ENCODE measurements at places on chromosomes 4 and X. TPM values are rescaled to one million over a fixed set of nuclear protein-coding genes. Genes with fewer than 3 reads are reported as not detected.

DNA sequence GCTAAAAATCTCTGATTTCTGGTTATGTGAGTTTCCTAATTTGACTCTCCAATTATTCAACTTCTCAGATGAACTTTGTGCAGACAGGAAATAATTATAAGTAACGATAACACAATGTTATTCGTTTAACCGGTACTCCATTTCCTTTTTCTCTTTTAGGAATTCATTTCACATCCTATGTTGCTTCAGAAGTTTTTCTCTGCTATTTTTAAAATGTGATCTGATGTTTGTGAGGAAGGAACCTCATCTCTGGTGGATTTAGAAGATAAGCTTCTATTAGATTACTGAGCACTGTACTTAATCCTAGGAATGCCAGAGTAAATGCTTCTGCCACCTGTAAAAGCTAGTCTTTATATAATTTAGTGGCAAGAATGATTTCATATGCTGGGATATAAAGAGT is 116.0 kb upstream of the ETNPPL start:
- H3K27ac ChIP-seq, result no peak overlapping the region
- no peaks in the 10 kb centered on the region for H3K36me3 ChIP-seq
- H3K4me1 ChIP-seq, result no peaks in the 10 kb centered on the region
- no peak overlapping the region for H3K4me3 ChIP-seq
- DNase-seq, result no peak
- H3K27me3 ChIP-seq, result no peaks in the 10 kb centered on the region

- no peaks in the 10 kb centered on the region for H3K36me3 ChIP-seq
- H3K27me3 ChIP-seq, result no peaks in the 10 kb centered on the region
- H3K4me3 ChIP-seq, result no peak overlapping the region
- DNase-seq, result no peak
- no peaks in the 10 kb centered on the region for H3K4me1 ChIP-seq
These were observed 27.3 kb downstream of the DDX60 start for GRCh38 chr4:168291242-168291641.

DNA sequence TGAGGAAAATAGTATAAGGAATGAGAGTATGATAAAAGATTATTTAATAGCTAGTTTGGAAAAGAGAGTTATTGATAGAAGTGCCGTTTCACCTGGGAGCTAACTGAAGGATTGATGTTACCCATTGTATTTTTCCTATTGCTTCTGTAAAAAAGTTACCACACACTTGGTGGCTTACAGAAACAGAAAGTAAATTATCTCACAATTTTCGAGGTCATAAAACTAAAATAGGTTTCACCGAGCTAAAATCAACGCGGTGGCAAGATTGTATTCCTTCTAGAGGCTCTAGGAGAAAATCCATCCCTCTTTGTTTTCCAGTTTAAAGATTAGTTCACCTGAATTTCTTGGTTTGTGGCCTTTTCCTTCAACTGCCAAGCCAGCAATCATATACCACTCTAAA is 11.1 kb upstream of the TRAM1L1 start:
- no peak for DNase-seq
- H3K4me3 ChIP-seq, result no peak overlapping the region
- no peaks in the 10 kb centered on the region for H3K27me3 ChIP-seq

- no peaks in the 10 kb centered on the region for H3K4me1 ChIP-seq
- no peak overlapping the region for H3K27ac ChIP-seq
- DNase-seq, result no peak
These were observed 192.0 kb downstream of the CXXC4 start for GRCh38 chr4:104302731-104303130.

Gene SULT1E1
- total RNA-seq, result 2.4 TPM

DNA sequence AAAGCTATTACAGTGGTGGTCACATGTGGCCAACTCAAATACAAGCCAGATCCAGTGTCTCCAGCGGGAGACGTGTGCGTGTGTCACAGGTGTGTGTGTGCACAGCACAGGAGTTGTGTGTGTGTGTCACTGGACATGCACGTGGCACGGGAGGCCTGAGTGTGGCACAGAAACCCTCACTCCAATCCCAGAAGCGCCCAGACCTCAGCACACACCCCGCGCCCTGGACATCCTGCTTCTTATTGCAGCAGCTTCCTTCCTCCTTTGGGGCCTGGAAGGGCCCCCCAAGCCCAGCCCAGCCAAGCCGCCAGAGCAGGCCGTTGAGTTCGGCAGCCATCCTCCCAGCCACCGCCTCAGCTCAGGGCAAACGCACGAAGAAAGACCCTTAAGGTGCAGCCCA is 37.9 kb downstream of the ACOX3 start:
- no peak for DNase-seq
- H3K27ac ChIP-seq, result no peak overlapping the region
- no peak overlapping the region for H3K4me3 ChIP-seq
- no peaks in the 10 kb centered on the region for H3K27me3 ChIP-seq
- H3K4me1 ChIP-seq, result no peaks in the 10 kb centered on the region

- no peak overlapping the region for H3K4me3 ChIP-seq
- no peaks in the 10 kb centered on the region for H3K36me3 ChIP-seq
- H3K4me1 ChIP-seq, result no peaks in the 10 kb centered on the region
- H3K27ac ChIP-seq, result no peak overlapping the region
These were observed 38.0 kb upstream of the PDK3 start for GRCh38 chrX:24426921-24427746.

DNA sequence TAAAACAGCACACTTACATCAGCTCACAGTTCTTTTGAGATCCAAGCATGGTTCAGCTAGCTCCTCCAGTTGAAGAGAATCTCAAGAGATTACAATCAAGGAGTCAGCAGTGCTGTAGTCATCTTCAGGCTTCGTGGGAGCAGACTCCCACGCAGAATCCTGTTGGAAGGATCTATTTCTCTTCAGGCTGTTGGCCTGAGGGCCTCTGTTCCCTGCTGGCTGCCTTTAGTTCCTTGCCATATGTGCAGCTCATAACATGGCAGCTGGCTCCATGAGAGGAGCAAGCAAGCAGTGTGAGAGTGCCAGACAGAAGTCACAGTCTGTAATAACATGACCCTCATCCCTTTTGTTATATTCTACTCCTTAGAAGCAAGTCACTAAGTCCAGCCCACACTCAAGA is 168.6 kb downstream of the COX18 start:
- no peaks in the 10 kb centered on the region for H3K4me1 ChIP-seq
- H3K27ac ChIP-seq, result no peak overlapping the region
- no peak overlapping the region for H3K4me3 ChIP-seq
- no peak for DNase-seq

Gene TGIF2LX
- total RNA-seq, result not detected

DNA sequence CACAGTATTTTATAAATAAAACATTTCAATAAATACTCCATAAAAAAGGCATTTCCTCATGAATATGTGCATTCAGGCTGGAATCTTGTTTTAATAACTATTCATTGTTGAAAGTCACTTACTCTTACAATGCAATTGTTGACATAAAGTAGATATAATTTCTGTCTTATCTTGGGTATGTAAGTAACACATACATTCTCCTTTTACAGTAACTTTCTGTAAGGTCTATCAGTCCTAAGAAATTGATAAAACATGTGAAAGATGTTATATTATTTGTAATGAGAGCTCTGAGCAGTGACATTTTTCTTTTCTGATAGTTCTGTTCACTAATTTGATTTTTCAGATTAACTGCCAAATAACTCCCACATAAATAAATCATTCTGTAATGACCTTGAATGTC is 1249.2 kb downstream of the STIM2 start:
- no peaks in the 10 kb centered on the region for H3K27me3 ChIP-seq
- no peak overlapping the region for H3K27ac ChIP-seq
- DNase-seq, result no peak
- H3K4me3 ChIP-seq, result no peak overlapping the region

- H3K27ac ChIP-seq, result peak overlapping the region; percentile 46
- no peak for DNase-seq
- H3K4me3 ChIP-seq, result no peak overlapping the region
- no peaks in the 10 kb centered on the region for H3K27me3 ChIP-seq
- H3K4me1 ChIP-seq, result no peaks in the 10 kb centered on the region
These were observed 104.4 kb upstream of the RAB40AL start for GRCh38 chrX:102832661-102833060.

GRCh38 chr4:8235686-8236085 is 33.9 kb upstream of the HTRA3 start:
- no peaks in the 10 kb centered on the region for H3K36me3 ChIP-seq
- no peak overlapping the region for H3K4me3 ChIP-seq
- no peak for DNase-seq
- H3K4me1 ChIP-seq, result no peaks in the 10 kb centered on the region

GRCh38 chr4:10066206-10066605 is 44.9 kb upstream of the SLC2A9 start:
- H3K27me3 ChIP-seq, result no peaks in the 10 kb centered on the region
- H3K4me3 ChIP-seq, result no peak overlapping the region
- no peaks in the 10 kb centered on the region for H3K4me1 ChIP-seq
- DNase-seq, result no peak
- H3K27ac ChIP-seq, result no peak overlapping the region

DNA sequence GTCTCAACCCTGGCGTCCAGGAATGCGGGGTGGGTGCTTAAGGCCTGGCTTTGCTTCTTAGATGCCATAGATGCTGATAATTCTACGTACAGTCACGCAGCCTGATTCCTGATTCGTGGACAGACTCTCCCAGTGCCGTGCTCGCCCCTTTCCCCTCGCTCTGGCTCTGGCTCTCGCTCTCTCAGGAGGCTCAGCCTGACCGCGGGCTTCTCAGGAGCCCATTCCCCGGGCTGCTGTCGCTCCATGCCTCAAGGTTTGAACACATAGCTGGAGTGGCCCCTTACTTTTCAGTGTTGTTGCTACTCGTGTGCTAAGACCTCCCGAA is 59.2 kb upstream of the ZC4H2 start:
- H3K36me3 ChIP-seq, result peaks cover 8% of the 10 kb centered on the region
- no peak overlapping the region for H3K27ac ChIP-seq
- peak overlapping the region; percentile 48 for H3K4me3 ChIP-seq
- no peaks in the 10 kb centered on the region for H3K4me1 ChIP-seq

Gene F8A3
- total RNA-seq, result 15.7 TPM

Gene TAF7L
- total RNA-seq, result not detected

DNA sequence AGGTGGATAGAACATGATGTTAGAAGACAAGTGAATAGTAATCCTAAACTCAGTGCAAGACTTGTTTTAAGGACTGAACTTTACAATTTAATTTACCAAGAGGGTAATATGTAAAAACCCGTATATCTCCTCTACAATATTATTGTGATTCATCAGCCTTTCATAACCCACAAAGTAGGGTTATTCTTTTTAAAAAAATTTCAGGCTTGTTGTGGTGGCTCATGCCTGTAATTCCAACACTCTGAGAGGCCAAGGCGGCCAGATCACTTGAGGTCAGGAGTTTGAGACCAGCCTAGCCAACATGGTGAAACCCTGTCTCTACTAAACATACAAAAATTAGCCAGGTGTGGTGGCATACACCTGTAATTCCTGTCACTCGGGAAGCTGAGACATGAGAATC is 7.2 kb downstream of the IBSP start:
- no peaks in the 10 kb centered on the region for H3K36me3 ChIP-seq
- no peak for DNase-seq
- H3K4me1 ChIP-seq, result no peaks in the 10 kb centered on the region
- H3K4me3 ChIP-seq, result no peak overlapping the region

GRCh38 chr4:165851256-165851655 is 21.8 kb upstream of the TLL1 start:
- no peak overlapping the region for H3K27ac ChIP-seq
- H3K36me3 ChIP-seq, result no peaks in the 10 kb centered on the region
- DNase-seq, result no peak
- no peak overlapping the region for H3K4me3 ChIP-seq
- no peaks in the 10 kb centered on the region for H3K27me3 ChIP-seq
- H3K4me1 ChIP-seq, result no peaks in the 10 kb centered on the region

Gene GNRHR
- not detected for total RNA-seq

Gene AFM
- not detected for total RNA-seq

DNA sequence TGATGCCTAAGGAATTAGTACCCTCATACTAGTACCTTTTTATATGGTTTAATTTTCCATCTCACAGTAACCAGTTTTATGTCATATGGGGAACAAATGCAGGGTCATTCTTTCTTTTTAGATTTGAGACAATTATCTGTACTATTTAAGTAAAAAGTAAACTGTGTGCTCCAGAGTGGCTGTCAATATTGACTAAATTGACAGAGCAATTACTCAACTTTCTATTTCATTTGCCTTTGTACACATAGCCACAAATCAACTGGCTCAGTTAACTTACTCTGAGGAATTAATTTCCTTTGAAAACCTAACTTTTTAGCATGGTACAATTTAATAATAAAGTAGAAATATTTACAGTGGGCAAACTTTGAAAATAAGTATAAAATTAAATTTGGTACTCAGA is 28.5 kb upstream of the TEX13C start:
- H3K27ac ChIP-seq, result no peak overlapping the region
- no peak overlapping the region for H3K4me3 ChIP-seq
- H3K27me3 ChIP-seq, result no peaks in the 10 kb centered on the region
- no peaks in the 10 kb centered on the region for H3K36me3 ChIP-seq

- H3K27me3 ChIP-seq, result no peaks in the 10 kb centered on the region
- no peaks in the 10 kb centered on the region for H3K4me1 ChIP-seq
- H3K4me3 ChIP-seq, result no peak overlapping the region
- no peak overlapping the region for H3K27ac ChIP-seq
- DNase-seq, result no peak
These were observed 23.6 kb upstream of the RBPJ start for GRCh38 chr4:26297219-26297618.

DNA sequence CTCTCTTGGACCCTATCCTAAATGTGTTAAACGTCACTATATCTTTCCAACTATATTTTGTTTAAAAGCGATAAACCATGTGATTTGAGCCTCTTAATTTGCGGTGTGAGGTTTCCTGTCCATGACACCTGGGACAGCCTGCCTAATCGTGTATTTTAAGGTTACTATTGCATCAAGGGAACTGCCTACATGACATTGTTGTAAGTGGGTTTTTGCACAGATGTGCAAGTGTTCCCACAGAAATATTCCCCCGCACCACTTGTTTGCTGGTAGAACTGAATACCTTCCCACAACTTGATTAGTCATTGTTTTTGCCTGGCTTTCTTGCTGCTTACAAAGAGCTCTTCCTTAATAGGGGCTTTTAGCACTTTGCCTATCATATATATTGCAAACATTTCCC is 5.1 kb upstream of the FAM184B start:
- H3K36me3 ChIP-seq, result no peaks in the 10 kb centered on the region
- H3K4me1 ChIP-seq, result no peaks in the 10 kb centered on the region
- no peak overlapping the region for H3K4me3 ChIP-seq

DNA sequence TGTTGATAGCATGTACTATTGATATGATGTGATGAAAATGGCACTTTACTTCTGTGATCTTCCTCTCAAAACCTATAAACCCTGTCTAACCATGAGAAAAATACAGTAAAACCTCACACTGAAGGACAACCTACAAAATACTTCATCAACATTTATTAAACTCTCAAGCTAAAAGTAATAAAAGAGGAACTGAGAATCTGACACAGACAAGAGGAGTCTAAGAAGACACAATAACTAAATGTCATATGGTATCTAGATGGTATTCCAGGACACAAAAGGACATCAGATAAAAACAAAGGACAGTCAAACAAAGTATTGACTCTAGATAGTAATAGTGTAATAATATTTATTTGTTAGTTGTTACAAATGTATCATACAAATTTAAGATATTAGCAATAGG is 655.3 kb downstream of the SH3BGRL start:
- no peak overlapping the region for H3K27ac ChIP-seq
- no peaks in the 10 kb centered on the region for H3K36me3 ChIP-seq
- H3K4me3 ChIP-seq, result no peak overlapping the region
- no peaks in the 10 kb centered on the region for H3K27me3 ChIP-seq
- no peak for DNase-seq
- H3K4me1 ChIP-seq, result peaks cover 9% of the 10 kb centered on the region

Gene GSPT2
- total RNA-seq, result 48.5 TPM

- DNase-seq, result no peak
- H3K4me1 ChIP-seq, result peaks cover 34% of the 10 kb centered on the region
- no peak overlapping the region for H3K27ac ChIP-seq
- H3K4me3 ChIP-seq, result no peak overlapping the region
- no peaks in the 10 kb centered on the region for H3K27me3 ChIP-seq
These were observed 31.3 kb downstream of the NIPAL1 start for GRCh38 chr4:48047896-48048295.
